Endothelial cell of coronary artery (primary cell): ENCODE measurements at places on chromosomes 2 and 18. TPM values are rescaled to one million over a fixed set of nuclear protein-coding genes. Genes with fewer than 3 reads are reported as not detected.

Gene EMILIN1
- 0.90 and 11.1 TPM in 2 replicates for total RNA-seq

Gene PDE6D
- total RNA-seq = 14.5 and 14.8 TPM in 2 replicates

Gene PRSS56
- not detected in 2 replicates for total RNA-seq

Gene PARD6G
- total RNA-seq = 0.75 and 1.3 TPM in 2 replicates

Gene TRAK2
- total RNA-seq = 25.5 and 29.6 TPM in 2 replicates

Gene FMNL2
- total RNA-seq = 36.0 and 40.3 TPM in 2 replicates

Gene LIPG
- 48.0 and 56.4 TPM in 2 replicates for total RNA-seq

Gene RAB27B
- total RNA-seq = 0.54 and 3.5 TPM in 2 replicates

Gene HS6ST1
- 13.0 and 15.8 TPM in 2 replicates for total RNA-seq

Gene LMAN2L
- total RNA-seq = 22.7 and 25.9 TPM in 2 replicates

Gene UGT1A10
- total RNA-seq = not detected in 2 replicates

Gene PGAP1
- total RNA-seq = 8.5 and 9.4 TPM in 2 replicates

Gene KLF11
- total RNA-seq = 3.6 and 6.1 TPM in 2 replicates

Gene DOK6
- 0.28 TPM in 1 of 2 replicates, not detected in the other for total RNA-seq

Gene CGREF1
- total RNA-seq = 1.2 and 4.3 TPM in 2 replicates

Gene DTNA
- total RNA-seq = 1.5 and 2.1 TPM in 2 replicates

Gene PTMA
- total RNA-seq = 1,067 and 1,251 TPM in 2 replicates

Gene BMP10
- not detected in 2 replicates for total RNA-seq

Gene EGR4
- total RNA-seq = not detected in 2 replicates

Gene PRKCE
- total RNA-seq = 37.1 and 42.9 TPM in 2 replicates

Gene SRD5A2
- not detected in 2 replicates for total RNA-seq

Gene STRN
- 15.6 and 17.7 TPM in 2 replicates for total RNA-seq

Gene TOGARAM2
- total RNA-seq = under 0.01 TPM in 2 replicates

Gene SLC30A3
- total RNA-seq = not detected in 2 replicates

Gene PSMA8
- not detected in 2 replicates for total RNA-seq

Gene RNU2-63P
- total RNA-seq = 10.1 and 284 TPM in 2 replicates

Gene EPB41L5
- 29.3 and 30.1 TPM in 2 replicates for total RNA-seq

Gene CHRND
- not detected in 2 replicates for total RNA-seq

Gene STEAP3
- total RNA-seq = 2.4 and 13.3 TPM in 2 replicates

Gene PLEKHH2
- 0.09 and 0.28 TPM in 2 replicates for total RNA-seq

Gene RAB31
- total RNA-seq = 22.7 and 24.9 TPM in 2 replicates

Gene MTCL1
- total RNA-seq = 20.5 and 43.0 TPM in 2 replicates

Gene VAMP5
- 77.6 and 88.9 TPM in 2 replicates for total RNA-seq

Gene MTIF2
- 32.8 and 37.5 TPM in 2 replicates for total RNA-seq

Gene MTHFD2
- 73.3 and 153 TPM in 2 replicates for total RNA-seq

Gene KCNF1
- 0.09 and 1.9 TPM in 2 replicates for total RNA-seq

Gene ST8SIA5
- total RNA-seq = under 0.01 TPM in 1 of 2 replicates, not detected in the other

Gene ERICH2
- not detected in 2 replicates for total RNA-seq

Gene CACNB4
- total RNA-seq = 0.18 and 0.28 TPM in 2 replicates

Gene ZNF514
- 6.9 and 10.1 TPM in 2 replicates for total RNA-seq
